ENCODE measurements at places on chromosomes 16 and 17.

DNA sequence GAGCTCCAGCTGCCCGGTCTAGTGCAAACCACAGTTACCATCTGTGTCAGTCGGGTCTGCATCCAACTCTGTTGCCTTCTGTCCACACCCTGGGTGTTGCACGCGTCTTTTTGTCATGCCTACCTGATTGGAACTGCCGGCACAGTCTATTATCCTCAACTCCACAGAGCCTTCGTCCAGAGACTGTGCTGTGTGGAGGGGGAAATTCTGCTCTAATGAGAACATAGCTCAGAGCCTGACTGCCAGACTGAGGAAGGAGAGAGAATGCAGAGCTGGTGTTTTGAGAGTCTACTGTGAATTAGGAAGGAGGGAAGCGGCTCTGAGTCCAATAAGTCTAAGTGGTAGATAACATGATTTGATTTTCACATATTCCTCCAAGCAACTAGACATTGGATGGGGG lies 68.3 kb upstream of the GPR139 start:
- no peak for DNase-seq

- no peak for DNase-seq
Measured at GRCh38 chr16:85836706-85837582, 37.4 kb downstream of the COX4I1 start.

DNA sequence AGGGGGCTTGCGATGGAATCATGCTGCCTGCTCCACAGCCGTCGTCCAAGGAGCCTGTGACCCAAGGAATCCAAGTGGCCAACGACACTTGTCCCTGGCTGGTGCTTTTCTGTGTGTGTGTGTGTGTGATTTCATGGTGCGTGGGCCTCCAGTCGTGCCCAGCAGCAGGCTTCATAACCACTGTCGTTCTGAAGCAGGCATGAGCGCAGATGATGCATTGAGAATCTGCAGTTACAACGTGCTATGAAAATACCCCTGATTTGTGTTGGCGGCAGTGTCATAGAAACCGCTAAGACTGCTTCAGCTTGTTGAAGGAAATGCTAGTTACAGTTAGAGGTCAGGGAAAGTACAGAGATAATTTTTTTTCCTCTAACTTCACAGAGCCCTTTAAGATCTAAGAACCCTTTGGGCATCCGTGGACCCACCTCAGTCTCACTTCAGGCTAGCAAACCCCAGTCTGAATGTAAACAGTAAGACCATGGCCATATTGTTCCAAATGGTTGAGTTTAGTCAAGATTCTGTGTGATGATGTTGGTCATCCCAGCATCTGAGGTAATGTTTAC lies 15.6 kb downstream of the C16orf90 start:
- no peak for DNase-seq

DNA sequence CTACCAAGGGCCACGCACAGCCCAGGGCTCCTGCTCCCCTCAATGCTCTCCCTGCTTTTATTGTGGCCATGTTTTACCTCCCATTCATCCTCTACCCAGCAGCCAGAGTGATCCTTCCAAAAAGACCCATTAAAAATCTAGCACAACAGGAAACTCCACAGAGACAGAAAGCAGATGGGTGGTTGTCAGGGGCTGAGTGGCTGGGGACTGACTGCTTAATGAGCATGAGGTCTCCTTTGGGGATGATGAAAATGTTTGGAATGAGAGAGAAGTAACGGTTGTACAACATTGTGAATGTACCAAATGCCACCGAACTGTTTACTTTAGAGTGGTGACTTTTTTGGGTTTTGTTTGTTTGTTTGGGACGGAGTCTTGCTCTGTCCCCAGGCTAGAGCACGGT lies 107.4 kb downstream of the GAS7 start:
- no peak for DNase-seq

- DNase-seq: no peak
Measured at GRCh38 chr17:72008236-72008876, 112.5 kb upstream of the SOX9 start.

GRCh38 chr17:77186141-77186604 lies 45.4 kb downstream of the SEC14L1 start:
- DNase-seq: no peak

DNA sequence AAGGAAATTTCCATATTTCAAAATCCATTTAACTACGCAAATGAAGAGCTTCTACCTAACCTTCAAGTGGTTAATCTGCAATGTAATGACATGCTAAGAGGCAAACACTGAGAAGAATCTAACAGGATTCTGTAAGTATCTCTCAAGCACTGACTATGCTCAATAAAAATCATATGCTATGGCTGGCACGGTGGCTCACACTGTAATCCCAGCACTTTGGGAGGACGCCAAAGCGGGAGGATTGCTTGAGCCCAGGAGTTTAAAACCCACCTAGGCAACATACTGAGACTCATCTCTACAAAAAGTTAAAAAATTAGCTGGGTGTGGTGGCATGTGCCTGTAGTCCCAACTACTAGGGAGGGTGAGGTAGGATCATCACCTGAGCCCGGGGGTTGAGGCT lies 32.7 kb downstream of the GNA13 start:
- no peak for DNase-seq

DNA sequence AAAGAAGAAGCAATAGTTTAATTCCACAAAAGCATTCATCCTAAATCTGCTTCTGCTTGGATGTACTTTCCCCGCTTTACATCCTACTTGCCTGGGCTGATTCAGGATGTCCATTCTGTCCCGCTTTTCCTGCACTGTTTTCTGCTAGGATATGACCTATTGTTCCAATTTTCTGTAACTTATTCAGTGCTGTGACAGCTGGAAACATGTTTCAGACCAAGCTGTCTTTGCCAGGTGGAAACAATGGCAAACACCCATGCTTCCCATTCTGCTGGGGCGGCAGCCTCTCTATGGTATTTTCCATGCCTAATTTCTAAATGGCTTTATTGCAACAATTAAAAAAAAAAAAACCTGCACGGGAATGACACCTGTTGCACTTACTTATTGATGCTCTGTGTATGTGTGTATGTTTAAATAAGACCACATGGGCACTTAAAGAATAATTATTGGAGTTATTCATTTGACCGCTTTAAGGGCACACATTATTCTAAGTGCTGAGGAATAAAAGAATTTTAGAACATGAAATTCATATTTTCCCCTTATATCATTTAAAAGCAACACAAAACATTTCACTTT lies 21.0 kb downstream of the COQ7 start:
- DNase-seq: no peak

GRCh38 chr17:7204336-7204735 lies 15.3 kb downstream of the DLG4 start:
- no peak for DNase-seq

GRCh38 chr16:11263737-11264136 lies 5.4 kb downstream of the TNP2 start:
- peak; percentile 63 for DNase-seq

DNA sequence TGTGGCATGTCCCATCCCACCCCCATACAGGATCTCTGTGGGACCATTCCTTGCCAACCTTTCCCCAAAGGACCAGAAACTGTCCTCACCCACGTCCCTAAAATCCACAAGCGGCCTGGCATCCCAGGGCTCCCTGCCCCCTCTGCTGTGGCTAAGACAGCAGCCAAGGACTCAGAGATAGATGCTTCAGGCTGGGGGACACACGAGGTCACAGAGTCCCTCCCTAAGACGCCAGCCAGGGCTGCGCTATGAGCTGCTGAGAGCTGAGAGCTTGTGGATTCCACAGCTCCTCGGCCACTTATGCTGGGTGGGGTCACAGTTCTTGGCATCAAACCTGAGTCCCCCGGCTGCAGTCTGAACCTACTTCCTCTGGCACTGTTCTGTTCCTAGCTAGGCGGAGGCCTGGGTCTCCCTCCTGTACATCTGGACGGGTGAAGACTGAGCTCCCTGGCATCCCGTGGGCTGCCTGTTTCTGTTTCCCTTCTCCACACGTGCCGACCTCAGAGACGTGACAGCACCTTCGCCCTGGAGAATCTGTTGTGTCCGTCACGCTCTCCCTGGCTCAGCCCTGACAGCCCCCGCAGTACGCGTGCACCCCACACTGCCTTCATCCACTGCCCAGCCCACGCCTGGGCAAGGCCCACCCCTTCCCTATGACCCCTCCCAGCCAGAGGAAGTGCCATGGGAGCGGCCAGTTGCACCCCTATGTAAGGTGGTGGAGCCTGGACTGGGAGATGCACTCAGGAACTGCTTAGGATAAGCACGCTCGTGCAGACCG lies 61.2 kb downstream of the ENGASE start:
- no peak for DNase-seq

GRCh38 chr16:12569061-12569460 lies 234.6 kb downstream of the CPPED1 start:
- no peak for DNase-seq

DNA sequence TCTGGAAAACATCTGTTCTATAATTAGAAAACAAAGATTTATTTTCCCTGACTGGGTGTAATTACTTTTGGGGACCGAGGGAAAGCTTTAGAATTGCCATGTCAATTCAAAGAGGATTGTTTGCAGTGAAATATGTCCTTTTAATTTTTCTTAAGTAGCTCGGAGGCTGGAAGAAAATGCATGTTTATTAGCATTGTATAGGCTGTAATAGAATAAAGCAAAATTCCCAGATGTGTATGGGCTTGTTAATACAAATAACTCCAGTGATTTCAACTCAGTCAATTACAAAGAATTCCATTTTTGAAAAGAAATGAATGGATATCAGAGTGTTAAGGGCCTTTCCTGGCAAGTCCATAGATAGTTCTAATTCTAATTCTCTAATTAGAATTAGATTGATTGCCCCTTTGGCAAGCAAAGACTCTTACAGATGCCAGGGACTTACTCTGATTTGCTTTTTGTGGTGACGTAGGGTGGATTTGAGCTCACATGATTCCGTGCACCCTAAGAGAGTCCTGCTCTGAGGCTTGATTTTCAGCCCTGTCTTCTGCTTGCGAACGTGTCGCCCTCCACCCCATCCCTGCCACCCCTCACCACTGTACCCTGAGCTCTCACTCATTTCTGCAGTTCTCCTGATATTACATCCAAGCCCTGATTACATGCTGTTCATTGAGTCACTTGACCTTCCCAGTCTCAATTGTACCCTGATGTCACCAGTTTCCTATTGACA lies 70.0 kb upstream of the FAM20A start:
- DNase-seq: no peak

GRCh38 chr17:6052926-6053325 lies 17.3 kb upstream of the WSCD1 start:
- no peak for DNase-seq

- no peak for DNase-seq
Measured at GRCh38 chr17:72614476-72614870, 478.0 kb downstream of the SLC39A11 start.

DNA sequence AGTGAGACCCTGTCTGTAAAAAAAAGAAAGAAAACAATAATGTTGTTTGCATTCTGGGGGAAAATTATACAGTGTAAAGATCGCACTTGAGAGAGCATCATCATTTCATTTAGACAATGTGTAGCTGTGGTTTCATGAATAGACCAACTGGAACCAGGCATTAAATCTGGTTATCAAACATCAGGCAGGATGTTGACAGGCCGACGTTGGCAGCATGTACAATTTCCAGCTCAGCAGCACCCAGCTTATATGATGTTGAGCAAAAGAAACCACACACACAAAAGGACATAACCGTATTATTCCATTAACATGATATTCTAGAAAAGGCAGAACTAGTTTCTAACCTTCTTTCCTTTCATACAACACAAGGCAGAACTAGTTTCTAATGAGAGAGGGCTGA lies 5.8 kb downstream of the MARVELD3 start:
- DNase-seq: no peak

- DNase-seq: no peak
Measured at GRCh38 chr17:44906763-44907728, 7.8 kb upstream of the EFTUD2 start.

DNA sequence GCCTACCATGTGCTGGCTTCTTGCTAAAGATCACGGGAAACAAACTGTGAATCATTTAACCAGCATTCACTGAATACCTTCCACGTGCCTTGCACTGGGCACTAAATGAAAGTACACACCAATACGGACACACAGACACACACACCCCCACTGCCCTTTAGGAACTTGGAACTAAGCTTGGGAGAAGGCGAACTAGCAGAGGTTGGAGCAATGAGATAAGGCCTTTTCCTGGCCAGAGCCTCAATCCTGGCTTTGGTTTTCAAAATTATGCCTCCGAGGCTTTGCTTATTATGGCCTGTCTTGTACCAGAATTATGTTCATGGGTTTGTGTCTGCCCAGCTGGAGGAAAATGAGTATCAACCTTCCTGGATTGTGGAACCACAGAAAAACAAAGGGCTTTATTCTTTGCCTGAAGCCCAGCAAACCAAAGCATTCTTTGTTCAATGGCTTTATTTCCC lies 32.3 kb downstream of the CPPED1 start:
- DNase-seq: no peak

DNA sequence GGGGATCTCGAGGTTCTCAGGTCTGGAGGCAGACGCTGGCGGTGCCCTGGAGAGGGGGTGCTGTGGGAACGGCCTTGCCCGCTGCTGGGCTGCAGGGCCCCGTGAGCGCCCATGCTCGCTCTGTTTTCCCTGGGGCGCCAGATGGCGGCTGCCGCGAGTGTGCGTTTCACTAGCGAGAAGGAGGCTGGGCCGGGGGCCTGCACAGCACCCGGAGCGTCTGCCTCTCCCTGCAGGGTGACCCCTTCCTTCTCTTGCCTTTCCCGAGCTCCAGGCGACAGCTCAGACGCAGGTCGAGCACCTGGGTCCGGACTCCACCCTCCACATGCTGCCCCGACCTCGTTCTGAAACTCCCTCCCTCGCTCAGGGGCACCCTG lies 2.7 kb downstream of the TELO2 start:
- DNase-seq: no peak

- peak; percentile 37 for DNase-seq
Measured at GRCh38 chr16:2603165-2604015, 65.6 kb downstream of the PDPK1 start.

- no peak for DNase-seq
Measured at GRCh38 chr17:76535788-76536510, 1.6 kb downstream of the CYGB start.

- DNase-seq: no peak
Measured at GRCh38 chr17:66817750-66818149, 17.2 kb upstream of the CACNG5 start.

- DNase-seq: peak; percentile 74
Measured at GRCh38 chr16:3789375-3790099, 72.2 kb upstream of the TRAP1 start.

DNA sequence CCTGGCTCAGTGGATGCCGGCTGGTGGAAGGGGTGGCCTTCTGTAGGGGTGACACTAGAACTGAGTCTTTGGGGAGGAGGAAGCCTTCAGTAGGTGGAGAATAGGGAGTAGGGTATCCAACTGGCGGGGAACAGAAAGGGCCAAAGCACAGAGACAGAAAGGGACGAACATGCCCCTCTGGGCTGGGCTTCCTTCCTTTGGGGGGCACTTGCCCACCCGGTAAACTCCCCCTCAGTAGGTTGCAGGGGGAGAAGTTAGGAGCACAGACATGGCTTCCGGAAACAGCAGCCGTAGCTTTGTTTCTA lies 774 bp downstream of the ENGASE start:
- peak; percentile 13 for DNase-seq

DNA sequence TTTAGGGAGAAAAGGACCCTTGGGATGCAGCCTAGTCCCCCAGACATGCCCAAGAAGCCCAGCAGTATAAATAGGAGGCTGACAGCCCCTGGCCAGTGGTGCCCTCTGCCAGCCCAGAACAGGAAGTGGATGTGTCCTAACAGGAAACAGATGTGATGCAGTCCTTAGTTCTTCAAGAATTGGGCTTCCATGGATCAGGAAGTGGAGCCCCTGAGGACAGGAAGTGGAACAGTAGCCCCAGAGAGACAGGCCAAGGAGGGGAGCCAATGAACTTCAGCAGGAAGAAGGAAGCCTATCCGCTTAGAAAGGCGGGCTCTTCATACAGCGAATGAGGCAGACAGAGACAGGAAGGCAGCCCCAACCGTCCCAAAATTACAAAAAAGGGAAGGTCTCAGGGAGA lies 7.2 kb downstream of the CTF1 start:
- no peak for DNase-seq

GRCh38 chr16:4570086-4570485 lies 13.9 kb downstream of the C16orf96 start:
- no peak for DNase-seq
